ENCODE measurements at places on chromosomes 11 and 22.
A peak's percentile ranks its signal among the peaks of the same experiment; 100 is the strongest.

DNA sequence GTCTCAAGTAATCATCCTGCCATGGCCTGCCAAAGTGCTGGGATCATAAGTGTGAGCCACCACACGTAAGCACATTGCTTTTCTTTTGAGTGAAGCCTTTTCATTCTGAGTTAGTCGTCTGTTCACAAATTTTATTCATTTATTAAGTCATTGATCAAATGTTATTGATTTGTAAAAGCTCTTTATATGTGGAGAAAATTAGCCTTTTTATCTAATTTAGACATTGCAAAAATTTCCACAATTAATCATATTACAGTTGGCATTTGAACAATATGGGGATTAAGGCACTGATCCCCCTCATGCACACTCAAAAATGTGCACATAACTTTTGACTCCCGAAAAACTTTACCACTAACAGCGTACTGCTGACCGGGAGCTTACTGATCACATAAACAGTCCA lies 7.5 kb upstream of the EMID1 start:
- no peak for DNase-seq

DNA sequence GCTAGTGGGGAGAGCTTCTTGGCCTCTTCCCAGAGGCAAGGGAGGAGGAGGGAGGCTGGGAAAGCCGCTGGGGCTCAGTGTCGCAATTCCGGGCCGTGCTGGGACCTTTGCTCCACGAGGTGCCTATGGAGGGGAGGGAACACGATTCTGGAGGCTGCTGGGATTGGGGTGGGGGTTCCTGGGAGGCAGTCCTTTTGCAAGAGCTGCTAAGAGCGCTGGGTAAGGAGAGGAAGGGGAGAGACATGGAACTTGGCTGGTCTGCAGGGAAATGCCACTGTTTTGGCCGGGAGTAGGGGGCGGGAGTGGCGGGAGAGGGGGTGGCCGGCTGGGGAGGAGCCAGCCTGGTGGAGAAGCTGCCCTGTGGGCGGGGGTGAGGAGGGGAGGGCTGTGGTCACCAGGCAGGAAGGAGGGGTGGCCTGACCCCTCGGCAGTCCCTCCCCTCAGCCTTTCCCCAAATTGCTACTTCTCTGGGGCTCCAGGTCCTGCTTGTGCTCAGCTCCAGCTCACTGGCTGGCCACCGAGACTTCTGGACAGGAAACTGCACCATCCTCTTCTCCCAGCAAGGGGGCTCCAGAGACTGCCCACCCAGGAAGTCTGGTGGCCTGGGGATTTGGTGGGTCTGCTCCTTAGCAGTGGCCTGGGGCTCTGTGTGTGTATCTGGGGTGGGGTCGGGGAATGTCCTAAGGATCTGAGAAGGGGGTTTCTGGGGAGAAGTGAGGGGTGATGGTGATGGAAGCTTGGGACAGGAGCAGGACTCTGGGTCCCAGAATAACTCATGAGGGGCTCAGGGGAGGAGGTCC lies at the start of gene NR1H3:
Gene NR1H3, plus strand, starts transcription at position 480 of the 800 bp plus-strand sequence. CDS start 1,221 bp downstream, outside the sequence.
- no peak for DNase-seq

- peak; percentile 26 for DNase-seq
Measured at GRCh38 chr11:14764579-14765527, 121.2 kb downstream of the PDE3B start.

- DNase-seq, result no peak
Measured at GRCh38 chr11:116446048-116446941, 326.5 kb downstream of the BUD13 start.

- no peak for DNase-seq
Measured at GRCh38 chr11:124902616-124903015, 5.0 kb upstream of the ROBO4 start.

DNA sequence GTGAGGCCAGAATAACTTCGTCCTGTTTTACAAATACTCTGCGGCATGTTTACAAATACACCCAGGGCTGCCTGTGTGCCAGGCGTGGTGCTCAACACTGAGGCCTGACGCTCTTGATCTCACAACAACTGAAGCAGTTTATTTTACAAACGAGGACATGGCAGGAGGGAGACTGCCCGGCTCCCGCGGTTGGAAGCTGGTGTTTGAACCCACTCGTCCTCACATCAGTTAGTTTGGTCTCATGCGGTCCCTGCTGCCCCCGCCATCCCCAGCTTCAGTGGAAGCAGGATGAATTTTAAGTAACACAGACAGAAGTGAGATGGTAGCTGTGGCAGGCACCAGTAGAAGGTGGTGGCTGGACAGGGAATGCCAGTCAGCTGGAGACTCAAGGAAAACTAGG lies 16.4 kb downstream of the KIAA0930 start:
- DNase-seq, result no peak

GRCh38 chr11:72009156-72009555 lies 10.4 kb downstream of the IL18BP start:
- DNase-seq, result no peak

DNA sequence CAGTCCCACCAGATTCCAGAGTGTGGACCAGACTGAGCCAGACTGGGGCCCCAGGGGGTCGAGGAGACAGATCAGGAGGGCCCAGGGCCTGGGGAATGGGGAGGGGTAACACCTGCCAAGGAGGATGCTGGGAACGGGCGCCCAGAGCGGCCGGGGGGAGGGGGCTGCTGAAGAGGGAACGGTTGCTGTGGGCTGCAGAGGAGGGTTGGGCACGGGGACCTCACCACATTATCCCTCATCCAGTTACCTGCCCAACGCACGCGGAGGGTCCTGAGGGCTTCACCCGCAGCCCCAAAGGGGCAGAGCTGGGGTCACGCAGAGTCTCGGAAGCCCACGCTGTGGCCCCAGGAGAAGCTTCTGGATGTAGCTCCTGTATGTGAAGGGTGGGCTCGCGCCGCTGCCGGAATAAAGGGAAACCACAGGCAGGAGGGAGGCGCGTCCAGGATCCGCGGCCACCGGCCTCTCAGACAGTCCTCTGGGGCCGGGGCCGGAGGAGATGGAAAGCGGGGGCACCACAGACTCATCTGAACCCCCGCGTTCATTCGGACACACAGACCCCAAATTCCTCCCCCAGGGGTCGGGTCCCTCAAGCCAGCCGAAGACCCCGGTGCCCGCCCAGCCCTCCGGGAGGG lies 866 bp upstream of the SELENOO start:
- DNase-seq, result no peak

DNA sequence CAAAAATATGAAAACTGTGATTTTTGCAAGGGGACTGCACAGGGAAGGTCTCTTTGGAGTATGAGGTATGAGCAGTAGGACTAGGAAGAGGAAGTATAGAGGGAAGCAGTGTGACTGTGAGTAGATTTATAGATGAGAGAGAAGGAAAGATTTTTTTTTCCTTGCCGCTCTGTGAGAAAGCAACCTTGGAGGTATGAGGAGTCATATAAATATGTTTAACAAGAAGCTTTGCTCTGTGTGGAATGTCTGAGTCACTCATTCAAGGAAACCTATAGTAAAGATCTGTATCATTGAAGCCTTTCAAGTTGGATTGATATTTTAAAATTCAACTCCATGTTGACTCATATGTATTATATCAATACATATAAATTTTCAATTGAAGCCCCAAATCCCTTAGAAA lies 26.2 kb downstream of the DNHD1 start:
- no peak for DNase-seq

DNA sequence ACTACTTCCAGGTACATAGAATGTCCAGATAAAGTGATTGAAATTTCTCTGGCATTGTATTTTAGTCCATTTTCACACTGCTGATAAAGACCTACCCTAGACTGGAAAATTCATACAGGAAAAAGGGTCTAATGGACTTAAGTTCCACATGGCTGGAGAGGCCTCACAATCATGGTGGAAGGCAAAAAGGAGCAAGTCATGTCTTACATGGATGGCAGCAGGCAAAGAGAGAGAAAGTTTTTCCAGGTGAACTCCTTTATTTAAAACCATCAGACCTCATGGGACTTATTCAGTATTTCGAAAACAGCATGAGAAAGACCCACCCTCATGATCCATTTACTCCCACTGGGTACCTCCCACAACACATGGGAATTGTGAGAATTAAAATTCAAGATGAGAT lies 1359.7 kb upstream of the RAG2 start:
- DNase-seq, result no peak

GRCh38 chr11:105923807-105924206 lies 98.2 kb downstream of the MSANTD4 start:
- DNase-seq, result no peak

DNA sequence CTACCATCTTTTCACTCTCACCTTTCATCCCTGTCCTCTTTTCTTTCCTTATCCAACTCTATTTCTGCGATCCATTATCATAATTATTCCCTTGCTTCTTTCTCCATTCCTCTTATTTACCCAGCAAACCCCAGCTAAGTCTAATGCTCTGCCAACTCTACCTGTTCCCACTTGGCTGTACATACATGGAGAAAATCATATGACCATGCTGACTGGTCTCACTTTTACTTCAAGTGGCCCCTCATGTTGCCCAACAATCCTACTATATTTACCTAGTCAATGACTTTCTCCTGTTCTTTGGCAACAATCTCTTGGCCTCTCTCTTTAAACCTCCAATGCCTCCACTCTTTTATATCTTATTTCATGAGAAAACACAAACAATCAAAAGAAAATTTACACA lies 94.1 kb downstream of the USP35 start:
- no peak for DNase-seq

DNA sequence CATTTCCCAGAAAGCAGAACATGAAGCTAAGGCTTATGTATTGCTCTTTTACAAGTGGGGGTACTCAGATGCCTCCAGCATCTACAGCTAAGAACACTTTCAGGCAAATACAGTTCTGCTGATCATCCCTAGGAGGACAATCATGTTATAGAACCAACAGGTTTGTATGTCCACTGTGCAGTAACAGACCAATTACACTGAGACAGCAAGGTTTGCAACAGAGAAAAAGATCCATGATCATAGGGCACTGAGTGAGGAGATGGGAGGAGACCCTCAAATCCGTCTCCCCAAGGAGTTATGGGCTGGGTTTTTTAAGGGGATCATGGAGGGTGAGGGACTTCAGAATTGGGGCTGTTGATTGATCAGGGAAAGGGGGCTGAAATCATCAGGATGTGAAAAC lies 39.1 kb upstream of the GRK3 start:
- DNase-seq, result no peak

DNA sequence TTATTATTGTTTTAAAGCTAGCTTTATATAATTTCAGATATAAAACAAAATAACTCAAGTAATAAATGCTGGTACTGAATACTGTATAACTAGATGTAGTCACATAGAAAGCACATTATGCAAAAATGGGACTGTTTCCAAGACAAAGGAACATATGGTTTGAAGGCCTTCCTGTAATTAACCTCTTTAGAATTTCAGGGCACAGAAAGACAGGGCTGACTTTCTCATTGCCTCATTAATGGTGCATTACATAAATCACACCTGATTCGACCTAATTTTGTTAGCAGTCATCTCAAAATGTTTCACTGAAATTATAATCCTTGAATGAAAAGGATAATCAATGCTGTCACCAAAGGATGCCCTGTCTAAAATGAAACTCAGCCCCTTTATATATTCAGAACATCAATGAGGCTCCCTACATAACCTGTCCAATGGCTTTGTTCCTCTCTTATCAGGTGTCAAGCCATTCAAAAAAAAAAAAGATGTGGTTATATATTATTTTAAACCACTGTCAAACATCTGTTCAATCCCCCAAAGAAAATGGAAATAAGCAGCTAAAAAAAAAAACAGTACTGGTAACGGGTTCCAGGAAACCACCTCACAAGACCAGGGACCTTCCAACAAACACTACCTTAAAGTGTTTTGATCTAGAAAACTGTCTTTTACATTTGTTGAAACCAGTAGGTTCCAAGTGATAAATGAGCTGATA lies 77.4 kb downstream of the FAM168A start:
- DNase-seq, result no peak

- DNase-seq, result no peak
Measured at GRCh38 chr11:64025205-64025604, 10.5 kb upstream of the FLRT1 start.

DNA sequence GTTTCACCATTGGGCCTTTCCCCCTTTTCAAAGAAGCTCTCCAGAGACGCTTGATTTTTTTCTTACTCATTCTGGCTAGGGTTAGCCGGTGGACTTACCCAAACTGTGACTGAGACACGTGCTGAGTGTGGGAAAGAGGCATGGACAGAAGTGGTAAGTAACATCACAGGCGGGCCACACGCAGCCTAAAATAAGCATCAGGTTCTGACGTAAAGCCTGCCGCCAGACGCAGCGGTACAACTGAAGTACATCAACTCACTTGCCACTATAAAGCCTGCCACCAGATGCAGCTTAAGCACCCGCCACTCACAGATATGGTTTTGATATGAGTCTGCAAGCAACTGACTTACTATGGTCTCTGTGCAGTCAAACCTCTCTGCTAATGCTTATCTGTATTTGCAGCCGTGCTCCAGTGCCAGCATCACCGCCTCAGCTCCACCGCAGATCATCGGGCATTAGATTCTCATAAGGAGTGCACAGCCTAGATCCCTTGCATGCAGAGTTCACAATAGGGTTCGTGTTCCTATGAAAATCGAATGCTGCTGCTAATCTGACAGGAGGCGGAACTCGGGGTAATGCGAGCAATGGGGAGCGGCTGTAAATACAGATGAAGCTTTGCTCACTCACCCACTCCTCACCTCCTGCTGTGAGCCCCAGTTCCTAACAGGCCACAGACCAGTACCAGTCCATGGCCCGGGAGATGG lies 58.8 kb downstream of the PHF21B start:
- no peak for DNase-seq

DNA sequence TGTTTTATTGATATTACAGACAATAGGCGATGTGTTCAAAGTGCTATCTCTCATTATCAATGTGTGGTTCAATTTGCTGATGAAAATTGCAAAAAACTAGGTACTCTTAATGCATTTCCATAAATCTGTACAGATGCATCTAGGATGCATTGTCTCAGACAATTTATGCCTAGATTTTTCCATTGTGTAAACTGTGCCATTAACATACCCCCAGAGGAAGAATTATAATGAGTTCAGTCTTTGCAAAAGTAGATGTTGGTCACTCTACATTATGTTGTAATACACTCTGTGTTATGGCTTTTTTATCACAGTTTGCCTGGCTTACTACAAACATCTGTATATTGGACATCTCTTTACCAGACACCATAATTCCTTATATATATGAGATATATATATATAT lies 62.5 kb downstream of the EHF start:
- DNase-seq, result no peak

DNA sequence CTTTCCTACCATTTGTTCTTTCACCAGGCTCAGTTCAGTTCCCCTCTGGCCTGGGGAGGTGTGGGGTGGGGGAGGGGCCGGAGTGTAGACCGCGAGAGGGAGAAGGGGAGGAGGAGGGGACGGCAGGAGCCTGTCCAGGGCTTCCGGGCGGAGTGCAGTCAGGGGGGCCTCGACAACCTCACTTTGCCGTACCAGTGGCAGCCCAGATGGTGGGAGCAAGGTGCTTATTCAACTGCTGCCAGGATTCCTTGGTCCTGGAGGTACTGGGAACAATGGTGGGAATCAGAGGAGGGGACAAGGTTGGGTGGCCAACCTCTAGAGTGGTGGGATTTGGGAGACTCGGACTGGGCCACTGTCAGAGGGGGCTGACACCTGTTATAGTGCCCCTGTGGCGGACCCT lies 1.2 kb downstream of the BACE1 start:
- DNase-seq, result no peak

DNA sequence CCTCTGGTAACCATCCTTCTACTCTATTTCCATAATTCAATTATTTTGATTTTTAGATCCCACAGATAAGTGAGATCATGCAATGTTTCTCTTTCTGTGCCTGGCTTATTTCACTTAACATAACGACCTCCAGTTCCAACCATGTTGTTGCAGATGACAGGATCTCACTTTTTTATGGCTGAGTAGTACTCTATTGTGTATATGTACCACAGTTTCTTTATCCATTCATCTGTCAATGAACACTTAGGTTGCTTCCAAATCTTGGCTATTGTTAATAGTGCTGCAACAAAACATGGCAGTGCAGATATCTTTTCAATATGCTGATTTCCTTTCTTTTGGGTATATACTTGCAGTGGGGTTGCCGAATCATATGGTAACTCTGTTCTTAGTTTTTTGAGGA lies 286.4 kb upstream of the C11orf87 start:
- no peak for DNase-seq
